Transverse colon (tissue), 4 donors: ENCODE measurements at places on chromosomes 5 and 9. TPM values are rescaled to one million over a fixed set of nuclear protein-coding genes. Genes with fewer than 3 reads are reported as not detected.

The SLC1A3 gene
- total RNA-seq: 16.0 TPM

The NRG2 gene
- not detected for total RNA-seq

The AMACR gene
- 87.5 TPM for total RNA-seq

GRCh38 chr9:129868872-129869486 lies 33.7 kb downstream of the USP20 start:
- H3K4me1 ChIP-seq: no peaks in the 10 kb centered on the region
- H3K4me3 ChIP-seq: no peak overlapping the region
- H3K36me3 ChIP-seq: no peaks in the 10 kb centered on the region

- no peaks in the 10 kb centered on the region for H3K36me3 ChIP-seq
- peak overlapping the region; percentile 99 for H3K27ac ChIP-seq
- peaks cover 50% of the 10 kb centered on the region for H3K4me1 ChIP-seq
Measured at GRCh38 chr5:149549461-149550267, 1.6 kb downstream of the CSNK1A1 start.

- H3K36me3 ChIP-seq: no peaks in the 10 kb centered on the region
- no peak overlapping the region for H3K4me3 ChIP-seq
- no peak for DNase-seq
- no peaks in the 10 kb centered on the region for H3K27me3 ChIP-seq
- no peaks in the 10 kb centered on the region for H3K4me1 ChIP-seq
Measured at GRCh38 chr9:34027845-34028574, 20.7 kb downstream of the UBAP2 start.

DNA sequence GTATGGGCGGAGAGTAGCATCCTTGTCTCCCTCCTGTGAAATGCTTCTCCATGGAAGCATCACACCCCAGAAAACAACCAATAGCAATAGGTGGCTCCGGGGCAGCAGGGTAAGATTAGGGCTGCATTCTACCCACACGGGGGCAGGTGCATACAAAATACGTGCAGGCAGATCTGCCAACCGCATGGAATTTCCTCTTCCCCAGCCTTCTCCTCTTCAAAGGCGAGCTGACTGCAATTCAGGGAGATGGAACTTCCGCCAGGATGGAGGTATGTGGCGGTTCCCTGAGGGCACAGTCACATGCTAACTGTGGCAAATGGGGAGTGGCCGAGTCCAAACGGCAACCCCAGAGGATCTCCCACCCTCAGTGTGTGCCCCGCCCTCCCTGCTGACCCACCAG lies 81.5 kb downstream of the LMNB1 start:
- H3K4me1 ChIP-seq: no peaks in the 10 kb centered on the region
- H3K4me3 ChIP-seq: no peak overlapping the region

DNA sequence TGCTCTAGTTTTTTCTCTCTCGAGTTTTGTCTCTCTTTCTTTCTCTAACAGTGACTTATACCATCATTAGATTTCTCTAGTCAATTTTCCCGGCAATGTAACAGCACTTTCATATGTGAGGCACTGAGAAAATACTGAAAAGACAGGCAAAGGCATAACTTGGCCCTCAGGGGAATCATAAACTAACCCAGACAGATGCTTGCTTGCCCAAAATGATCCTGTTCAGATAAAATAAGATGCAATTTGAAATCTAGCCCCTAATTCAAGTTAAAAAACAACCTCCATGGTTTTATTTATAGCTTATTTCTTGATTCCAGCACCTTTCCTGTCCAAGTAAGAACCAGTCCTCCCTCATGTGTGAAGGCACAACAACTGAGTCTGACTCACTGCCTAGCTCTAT lies 294.6 kb downstream of the GAS1 start:
- no peaks in the 10 kb centered on the region for H3K27me3 ChIP-seq
- no peak overlapping the region for H3K27ac ChIP-seq
- no peak overlapping the region for H3K4me3 ChIP-seq
- DNase-seq: no peak
- no peaks in the 10 kb centered on the region for H3K4me1 ChIP-seq

- H3K27ac ChIP-seq: no peak overlapping the region
- H3K36me3 ChIP-seq: no peaks in the 10 kb centered on the region
- H3K27me3 ChIP-seq: no peaks in the 10 kb centered on the region
- DNase-seq: no peak
- H3K4me3 ChIP-seq: no peak overlapping the region
Measured at GRCh38 chr5:78659114-78659513, 10.5 kb upstream of the LHFPL2 start.

- peak overlapping the region; percentile 92 for H3K27ac ChIP-seq
- peaks cover 22% of the 10 kb centered on the region for H3K4me1 ChIP-seq
- H3K27me3 ChIP-seq: peaks cover 32% of the 10 kb centered on the region
- H3K36me3 ChIP-seq: no peaks in the 10 kb centered on the region
Measured at GRCh38 chr9:134640506-134641172, 964 bp upstream of the COL5A1 start.
